ENCODE measurements at places on chromosomes 7 and 10.

- DNase-seq: no peak
Measured at GRCh38 chr10:35961501-35961900, 319.4 kb upstream of the FZD8 start.

DNA sequence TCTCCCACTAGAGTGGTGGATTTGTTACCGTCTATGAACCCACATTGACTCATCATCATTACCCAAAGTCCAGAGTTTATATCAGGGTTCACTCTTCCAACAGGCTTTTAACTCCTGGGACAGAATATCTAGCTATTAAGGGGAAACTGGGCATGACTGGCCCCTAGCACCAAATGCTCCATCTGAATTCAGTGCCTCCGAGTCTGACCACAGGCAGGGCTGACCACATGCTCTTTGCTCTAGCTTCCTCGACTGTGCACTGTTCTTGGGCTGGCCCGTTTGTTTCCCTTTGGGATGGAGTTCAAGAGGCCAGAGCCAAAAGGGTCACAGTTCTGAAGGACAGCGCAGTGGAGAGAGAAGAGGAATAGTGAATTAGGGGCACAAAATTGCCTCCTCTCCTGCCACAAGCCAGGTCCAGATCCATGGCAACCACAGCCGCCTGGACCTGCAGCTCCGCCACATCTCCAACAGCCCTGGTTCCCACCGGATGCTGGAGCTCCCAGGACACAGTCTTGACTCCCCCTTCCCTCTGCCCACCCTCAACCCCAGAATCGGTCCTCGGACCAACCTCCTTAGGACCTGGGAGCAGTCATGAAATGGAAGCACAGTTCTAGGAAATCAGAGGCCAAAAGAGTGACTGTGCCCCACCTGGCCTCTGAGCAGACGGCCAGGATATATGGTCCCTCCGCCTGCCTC, 16.2 kb downstream of the CAMK2G start:
- DNase-seq: no peak

- DNase-seq: no peak
Measured at GRCh38 chr10:120650705-120651399, 193.8 kb downstream of the PLPP4 start.

DNA sequence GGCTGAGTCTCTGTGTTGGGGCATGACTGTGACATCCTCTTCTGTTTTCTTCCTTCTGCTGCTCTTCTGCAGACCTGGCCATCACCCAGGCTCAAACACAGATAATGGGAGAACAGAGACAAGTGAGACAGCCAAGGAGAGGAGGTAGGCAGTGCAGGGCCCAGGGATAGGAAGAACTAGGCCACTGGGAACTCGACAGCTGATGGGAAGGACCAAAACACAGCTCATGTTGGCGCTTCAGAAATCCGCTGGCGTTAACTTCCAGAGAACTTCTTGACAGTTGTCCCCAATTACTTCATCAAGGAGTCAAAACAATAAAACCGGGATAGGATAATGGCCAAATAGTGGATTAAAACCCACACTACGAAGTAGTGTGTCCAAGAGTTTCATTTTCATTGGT, 97.0 kb upstream of the PALS2 start:
- no peak for DNase-seq

DNA sequence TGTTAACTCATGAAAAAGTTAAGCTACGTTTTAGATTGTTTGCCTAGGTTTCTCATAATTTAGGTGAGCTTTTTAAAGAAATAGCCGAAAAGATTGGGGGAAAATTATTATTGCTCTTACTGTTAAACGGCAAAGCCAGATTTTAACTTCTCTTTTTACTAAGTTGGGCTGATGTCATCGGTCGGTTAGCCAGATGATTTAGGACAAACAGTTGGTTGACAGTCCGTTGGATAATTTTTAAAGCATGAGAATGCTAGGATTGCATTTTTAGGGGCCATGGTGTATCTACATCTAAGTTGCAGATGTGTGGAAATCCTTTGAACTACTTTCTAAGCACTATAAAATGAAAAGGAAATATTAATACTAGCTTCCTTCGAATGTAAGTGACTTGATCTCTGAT, 280.9 kb upstream of the AKR1E2 start:
- DNase-seq: no peak

GRCh38 chr10:60872451-60872850, 71.5 kb downstream of the RHOBTB1 start:
- DNase-seq: no peak

GRCh38 chr10:69073736-69074364, 14.1 kb upstream of the SRGN start:
- DNase-seq: no peak

GRCh38 chr7:140122965-140123364, 53.8 kb downstream of the KDM7A start:
- DNase-seq: no peak

GRCh38 chr10:101311185-101312066, 42.5 kb upstream of the BTRC start:
- no peak for DNase-seq

GRCh38 chr7:50304911-50305582, 531 bp downstream of the IKZF1 start:
- DNase-seq: no peak

GRCh38 chr7:2249744-2250323, 7.8 kb downstream of the NUDT1 start:
- no peak for DNase-seq

- DNase-seq: no peak
Measured at GRCh38 chr10:119162452-119163092, 2.9 kb downstream of the SFXN4 start.

DNA sequence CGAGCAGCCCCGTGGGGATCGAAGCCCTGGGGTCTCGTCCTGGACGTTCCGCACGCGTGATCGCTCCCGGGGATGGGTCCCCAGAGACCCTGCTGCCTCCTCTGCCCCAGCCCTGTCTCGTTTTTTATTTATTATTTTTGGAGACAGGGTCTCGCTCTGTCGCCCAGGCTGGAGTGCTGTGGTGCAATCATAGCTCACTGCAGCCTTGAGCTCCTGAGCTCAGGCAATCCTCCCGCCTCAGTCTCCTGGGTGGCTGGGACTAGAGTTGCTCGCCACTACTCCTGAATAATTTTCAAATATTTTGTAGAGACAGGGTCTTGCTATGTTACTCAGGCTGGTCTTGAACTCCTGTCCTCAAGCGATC, 319 bp upstream of the STX1A start:
- DNase-seq: no peak

DNA sequence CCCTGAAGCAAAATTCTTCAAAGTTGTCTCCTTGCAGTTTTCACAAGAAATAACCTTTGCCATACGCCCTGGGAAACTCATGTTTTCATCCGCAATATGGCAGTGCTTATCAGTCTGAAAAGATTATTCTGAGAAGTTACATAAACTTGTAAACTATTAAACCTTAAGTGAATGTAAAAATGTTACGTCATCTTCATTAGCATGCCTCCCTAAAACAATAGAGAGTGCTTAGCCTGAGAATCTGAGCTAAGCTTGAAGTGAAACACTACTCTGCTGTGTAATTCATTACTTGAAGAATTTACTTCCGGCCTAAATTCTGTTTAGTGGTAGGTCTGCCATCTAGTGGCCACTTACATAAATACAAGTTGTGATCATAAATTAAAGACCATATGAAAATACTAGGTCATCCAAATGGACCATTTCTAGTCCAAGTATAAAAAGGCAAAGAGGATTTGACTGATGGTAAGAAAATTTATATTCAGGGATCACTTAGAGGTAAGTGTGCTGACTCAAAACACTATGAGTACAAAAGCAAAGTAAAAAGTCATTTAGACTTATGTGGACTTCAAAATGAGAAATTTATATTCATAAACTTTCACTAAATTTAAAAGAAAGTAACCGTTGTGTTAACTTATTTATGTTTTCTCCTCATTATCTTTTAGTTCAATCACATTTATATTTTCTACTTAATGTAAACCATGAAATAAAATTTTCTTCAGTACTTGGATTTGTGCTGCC, 745.1 kb upstream of the LRRTM3 start:
- DNase-seq: peak; percentile 40

All from NCI-H524 (cell line).